ENCODE measurements at places on chromosomes 11 and 22.

- no peak for DNase-seq
These were observed 86.2 kb upstream of the SORL1-AS1 start for GRCh38 chr11:121539000-121539399.

DNA sequence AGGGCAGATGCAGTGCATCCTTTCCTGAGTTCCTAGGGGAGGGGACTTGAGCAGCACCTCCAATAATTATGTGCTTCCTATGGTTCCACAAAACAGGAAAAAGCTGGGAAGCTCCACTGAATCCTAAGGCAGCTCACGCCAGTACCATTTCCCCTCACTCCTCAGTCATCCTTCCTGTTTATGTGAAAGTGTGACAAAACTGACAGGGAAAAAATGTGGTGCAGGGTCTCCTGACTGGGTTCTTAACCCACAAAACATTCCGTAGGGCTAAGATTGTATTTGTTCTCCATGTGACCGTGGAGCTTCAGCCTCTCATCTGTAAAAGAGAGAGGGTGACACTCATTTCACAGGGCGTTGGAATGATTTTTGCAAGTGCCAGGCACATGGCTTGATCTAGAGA lies 12.2 kb upstream of the LYVE1 start:
- no peak for DNase-seq

DNA sequence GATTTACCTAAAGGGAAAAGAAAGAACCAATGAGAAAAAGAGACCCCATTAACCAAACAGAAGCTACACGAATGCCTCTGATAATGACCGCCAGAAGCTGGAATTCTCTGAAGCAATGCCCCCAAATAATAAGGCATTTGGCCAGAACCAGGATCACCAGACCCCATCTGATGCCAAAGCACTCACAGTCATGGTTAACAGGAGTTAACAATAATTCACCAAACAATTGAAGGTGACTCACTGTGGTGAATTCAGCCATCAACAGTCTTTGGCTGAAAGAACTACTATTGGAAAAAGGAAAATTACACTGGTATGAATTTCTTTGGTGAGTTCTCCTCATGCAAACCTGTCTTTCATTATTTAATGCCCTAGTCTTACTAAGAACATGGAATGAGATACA lies 21.9 kb upstream of the NFRKB start:
- DNase-seq: no peak

DNA sequence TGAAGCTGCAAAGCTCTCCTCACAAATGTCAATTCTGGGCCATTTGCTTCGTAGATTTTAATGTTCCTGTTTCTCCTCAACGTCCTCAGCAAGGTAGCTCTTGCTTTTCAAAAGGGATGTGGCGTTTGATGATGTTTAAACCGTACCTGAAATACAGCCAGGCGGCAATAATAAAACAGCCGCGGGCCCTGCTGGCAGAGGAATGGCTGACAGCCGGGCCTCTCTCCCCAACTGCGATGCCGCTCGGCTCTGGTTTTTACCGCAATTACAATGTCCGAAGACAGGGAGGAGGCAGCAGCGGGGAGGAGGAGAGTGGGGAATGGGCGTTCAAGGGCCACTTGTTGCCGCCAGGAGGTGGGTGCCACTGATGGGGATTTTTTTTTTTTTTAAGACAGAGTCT lies 27.5 kb downstream of the MACROD1 start:
- no peak for DNase-seq

GRCh38 chr11:86464509-86465221 lies 90.0 kb downstream of the CCDC81 start:
- no peak for DNase-seq

GRCh38 chr11:130209128-130209932 lies 49.7 kb downstream of the ST14 start:
- no peak for DNase-seq

DNA sequence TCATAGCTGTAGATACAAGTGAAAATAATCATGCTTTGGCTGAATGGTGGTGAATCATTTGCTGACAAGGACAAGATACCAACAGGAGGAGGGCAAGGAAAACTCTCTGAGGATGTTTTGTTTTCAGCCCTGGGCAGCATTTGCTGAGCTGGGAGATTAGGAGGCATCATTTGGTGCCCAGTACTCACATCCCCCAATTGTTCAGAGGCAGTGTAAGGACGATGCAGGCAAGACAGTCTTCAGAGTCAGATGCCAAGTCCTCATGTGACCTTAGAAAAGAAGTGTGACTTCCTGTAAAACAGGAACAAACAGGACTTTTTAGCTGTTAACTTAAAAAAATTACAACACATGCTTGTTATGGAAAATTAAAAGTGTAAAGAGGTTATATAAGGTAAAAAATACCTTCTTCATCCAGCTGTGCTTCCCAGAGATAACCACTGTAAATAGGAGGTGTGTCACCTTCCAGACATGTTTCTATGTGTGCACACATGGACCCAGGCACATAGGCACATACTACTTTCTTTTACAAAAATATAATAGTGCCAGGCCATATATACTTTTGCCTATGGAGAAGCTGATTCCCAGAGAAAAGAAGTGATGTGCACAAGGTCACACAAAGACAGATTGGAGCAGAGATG lies 18.0 kb downstream of the CNTF start:
- DNase-seq: no peak

DNA sequence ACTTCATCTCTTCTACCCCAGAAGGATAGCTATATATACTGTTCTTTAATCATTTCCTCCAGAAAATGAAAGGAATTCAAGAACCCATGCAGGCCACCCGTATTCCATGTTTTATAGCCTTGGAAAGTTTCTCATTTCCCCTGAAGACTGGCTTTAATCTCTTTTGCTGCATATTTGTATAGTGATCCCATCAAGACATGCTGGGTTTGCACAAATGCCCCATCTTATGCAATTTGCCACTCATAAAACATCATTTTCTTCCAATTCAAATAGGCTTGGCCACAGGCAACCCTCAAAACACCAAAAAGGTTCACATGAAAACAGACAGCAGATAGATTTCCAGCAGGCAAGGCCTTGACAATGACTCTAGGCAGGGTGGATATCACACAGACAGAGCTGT lies 28.3 kb upstream of the APOA1 start:
- DNase-seq: no peak

DNA sequence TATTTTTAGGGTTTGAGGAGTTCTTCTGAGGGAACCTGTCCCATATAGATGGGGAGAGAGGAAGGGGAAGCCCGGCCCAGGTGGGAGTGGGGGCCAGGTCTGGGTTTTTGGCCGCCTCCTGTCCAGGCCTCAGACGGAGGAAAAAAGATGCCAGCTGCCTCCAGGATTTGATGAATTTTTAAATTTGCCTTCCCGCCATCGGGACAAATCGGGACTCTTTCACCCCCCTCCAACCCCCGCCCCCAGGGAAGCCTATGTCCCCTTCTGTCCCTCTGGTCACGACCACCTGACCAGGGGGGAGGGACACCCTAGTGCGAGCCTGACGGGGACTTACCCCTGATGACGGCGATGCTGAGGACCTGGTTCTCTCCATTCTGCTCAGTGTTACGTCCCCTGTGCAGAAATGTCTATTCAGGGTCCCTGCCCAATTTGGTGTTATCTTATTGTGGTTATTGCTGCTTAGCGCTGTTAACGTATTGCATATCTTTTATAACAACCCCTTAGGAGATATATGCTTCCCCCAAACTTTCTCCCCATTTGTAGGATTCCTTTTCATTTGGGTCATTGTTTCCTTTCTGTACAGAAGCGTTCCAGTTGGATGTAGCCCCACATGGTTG lies 115.9 kb upstream of the GRK3 start:
- DNase-seq: no peak

GRCh38 chr11:59669611-59670009 lies 773 bp upstream of the PATL1 start:
- no peak for DNase-seq

DNA sequence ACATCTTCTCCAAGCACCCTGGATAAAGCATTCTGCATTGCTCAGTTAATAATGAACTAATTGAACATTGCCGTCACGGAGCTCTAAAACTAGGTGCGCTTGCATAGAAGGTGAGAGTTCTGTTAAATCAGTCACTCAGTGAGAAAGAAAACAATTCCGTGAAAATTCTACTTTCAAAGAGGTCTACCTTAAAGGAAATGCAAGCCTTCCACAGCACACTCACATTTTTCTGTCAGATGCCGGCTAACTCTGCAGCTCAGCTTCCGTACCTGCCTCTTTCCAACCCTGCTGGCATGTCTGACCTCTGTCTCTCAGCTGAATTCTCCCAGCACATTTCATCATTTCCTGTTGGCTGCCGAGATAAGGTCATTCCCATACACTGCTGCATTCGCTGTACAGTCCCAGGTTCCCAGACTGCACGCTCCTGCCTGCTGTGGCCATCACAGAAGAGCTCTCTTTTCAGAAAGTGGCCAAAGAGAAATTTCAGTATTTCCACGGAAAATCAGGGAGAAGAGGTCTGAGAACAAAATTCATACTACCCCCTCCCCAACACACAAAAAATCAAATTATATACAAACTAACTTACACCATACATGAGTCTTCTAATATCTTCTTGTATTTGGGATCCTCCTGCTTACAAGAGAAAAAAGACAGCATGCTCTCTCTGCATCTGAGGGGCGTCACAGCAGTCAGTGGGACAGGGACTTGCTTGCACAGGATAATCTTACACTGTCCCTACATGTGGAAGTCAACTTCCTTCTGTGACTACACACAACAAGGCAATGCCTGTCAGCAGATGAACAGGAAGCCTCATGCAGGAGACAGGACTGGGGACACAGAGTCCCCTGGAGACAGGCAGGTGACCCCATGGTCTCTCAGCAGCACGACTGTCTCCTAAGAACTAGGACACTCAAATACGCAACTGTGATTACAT lies 55.1 kb downstream of the PACSIN2 start:
- no peak for DNase-seq

DNA sequence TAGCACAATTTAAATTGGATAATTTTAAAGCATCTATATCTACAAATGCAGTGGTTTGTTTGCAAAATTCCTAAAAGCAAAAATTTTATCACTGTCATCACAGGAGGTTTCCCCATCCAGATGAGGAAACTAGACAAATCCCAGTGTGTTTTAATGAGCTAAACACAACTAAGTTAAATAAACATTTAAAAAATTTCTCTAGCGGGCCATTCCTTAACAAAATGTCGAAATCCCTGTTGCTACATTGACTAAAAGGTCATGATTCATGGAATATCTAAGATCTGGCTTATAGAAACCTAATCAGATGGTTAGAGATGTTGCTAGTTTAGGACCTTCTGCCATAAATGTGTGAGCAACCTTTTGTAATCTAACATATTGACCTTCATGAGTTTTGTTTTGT lies 107.3 kb upstream of the BDNF start:
- DNase-seq: no peak

GRCh38 chr11:78254268-78254667 lies 65.5 kb downstream of the USP35 start:
- DNase-seq: no peak

DNA sequence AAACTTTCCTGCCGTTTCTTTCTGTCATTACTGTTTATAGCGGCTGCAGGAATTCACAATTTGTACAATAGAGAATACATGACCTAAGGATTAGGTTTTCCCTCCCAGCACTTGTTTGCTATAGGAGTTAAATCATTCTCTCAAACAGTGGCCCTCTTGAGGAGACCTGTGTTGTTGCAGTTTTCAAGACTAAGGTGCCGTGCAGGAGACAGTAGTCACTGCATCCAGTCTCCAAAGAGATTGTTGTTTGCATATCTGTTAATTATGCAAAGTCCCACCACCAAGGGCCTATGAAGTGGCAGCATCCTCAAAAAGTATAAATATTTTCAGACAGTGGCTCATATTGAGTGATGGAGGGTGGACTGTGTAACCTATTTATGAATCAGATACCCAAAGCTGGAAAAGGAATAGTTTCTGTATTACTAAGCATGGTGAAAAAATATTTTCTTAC lies 2.3 kb downstream of the PRSS23 start:
- DNase-seq: no peak

DNA sequence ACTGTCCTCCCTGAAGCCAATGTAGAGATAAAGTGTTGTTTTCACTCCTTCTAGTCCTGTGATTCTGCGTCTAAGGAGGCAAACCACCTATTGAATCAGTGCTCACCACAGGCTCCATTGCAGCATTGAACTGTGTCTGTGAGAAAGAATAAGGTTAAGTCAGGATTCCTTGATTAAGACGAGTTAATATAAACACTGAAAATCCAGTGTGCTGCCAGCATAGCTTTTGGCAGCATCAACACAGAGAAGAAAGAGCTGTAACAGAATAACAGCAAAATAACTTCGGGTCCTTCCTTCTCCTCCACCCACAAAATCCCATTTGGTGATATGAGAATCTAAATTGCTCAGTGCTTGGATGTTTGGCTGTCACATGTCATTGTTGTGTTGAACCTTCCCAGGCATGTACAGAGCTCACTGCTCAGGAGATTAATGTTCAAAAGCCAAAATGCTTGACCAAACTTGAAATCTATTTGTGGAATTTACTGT lies 185.2 kb upstream of the DDI1 start:
- DNase-seq: no peak

DNA sequence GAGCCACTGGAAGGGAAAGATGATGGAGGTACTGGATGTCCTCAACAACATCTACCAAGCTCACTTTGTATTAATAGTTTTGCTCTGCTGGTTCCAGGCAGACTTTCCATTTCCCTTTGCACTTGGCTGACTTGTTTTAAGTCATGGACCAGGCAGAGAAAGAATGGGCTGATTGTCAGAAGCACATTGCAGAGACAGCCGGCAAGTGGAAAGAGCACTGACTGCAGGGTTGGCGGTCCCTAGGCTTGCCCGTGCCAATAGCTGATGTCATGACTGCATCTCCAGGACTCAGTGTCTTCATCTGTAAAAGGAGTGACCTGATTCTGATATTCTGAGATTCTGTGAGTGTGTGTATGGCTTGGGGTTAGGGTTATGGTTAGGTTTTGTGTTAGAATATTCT lies 20.9 kb upstream of the NNMT start:
- DNase-seq: no peak

DNA sequence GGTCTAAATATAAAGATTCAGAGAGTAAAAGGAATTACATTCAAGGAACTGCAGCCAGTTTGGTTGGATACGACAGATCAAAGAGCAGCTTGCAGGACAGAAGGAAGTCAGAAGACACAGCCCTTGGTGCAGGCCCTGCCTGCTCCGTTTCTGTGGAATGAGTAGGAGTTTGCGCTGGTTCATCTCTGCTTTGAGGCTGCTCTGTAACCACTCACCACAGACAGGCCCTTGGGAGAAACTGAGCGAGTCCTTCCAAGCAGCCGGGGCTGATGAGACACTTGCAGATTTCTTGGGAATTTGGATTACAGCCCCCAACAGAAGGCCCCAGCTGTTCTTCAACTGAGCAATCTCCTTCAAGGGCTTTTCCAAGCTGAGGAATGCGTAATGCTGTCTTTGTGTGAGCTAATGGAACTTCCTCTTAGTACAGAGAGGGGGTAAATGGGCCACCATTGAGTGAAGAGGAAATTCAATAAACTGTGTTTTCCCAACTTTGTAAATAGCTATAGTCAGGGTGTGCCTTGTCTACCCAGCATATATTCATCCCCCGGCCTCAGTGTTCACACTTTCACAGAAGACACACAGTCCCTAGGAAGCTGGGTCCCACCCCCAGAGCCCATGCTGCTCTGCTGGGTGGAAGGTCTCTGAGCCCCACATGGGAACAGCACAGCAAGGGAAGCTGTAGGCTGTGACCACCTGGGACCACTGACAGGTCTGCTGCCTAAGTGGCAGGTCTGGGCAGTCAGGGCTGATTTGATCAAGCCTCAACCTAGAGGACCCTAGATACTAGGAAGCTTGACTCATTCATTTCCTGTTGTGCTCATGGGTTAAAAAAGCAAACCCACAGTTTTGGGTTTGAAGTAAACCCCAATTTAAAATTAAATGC lies 16.6 kb downstream of the IL10RA start:
- no peak for DNase-seq

GRCh38 chr11:33982661-33983060 lies 68.9 kb upstream of the CAPRIN1 start:
- DNase-seq: no peak

- no peak for DNase-seq
These were observed 91.5 kb downstream of the YAP1 start for GRCh38 chr11:102201776-102202175.
